Frontal cortex (tissue), 4 donors: ENCODE measurements at places on chromosomes 1 and 21. TPM values are rescaled to one million over a fixed set of nuclear protein-coding genes. Genes with fewer than 3 reads are reported as not detected.

DNA sequence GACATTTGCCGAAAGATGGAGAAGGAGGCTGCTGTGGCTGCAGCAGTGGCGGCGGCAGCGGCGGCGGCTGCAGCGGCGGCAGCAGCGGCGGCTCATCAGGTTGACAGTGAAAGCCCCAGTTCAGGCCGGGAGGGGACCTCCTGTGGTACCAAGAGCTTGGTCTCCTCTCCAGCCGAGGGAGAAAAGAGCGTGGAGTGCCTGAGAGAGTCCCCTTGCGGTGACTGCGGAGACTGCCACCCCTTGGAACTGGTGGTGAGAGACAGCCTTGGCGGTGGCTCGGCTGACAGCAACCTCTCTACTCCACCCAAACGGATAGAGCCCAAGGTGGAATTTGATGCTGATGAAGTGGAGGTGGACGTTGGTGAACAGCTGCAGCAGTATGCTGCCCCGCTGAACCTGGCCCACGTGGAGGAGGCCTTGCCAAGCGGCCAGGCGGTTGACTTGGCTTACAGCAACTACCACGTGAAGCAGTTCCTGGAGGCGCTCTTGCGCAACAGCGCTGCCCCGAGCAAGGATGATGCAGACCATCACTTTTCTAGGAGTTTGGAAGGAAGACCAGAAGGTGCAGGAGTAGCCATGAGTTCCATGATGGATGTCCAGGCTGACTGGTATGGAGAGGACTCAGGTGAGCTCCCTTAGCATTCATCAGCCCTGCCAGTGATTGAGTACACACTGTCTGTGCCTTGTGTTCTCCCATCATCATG, 6.3 kb downstream of the ZBTB8B start:
- DNase-seq = no peak

- no peak for DNase-seq
These were observed 4.8 kb downstream of the FAM131C start for GRCh38 chr1:16068356-16069270.

DNA sequence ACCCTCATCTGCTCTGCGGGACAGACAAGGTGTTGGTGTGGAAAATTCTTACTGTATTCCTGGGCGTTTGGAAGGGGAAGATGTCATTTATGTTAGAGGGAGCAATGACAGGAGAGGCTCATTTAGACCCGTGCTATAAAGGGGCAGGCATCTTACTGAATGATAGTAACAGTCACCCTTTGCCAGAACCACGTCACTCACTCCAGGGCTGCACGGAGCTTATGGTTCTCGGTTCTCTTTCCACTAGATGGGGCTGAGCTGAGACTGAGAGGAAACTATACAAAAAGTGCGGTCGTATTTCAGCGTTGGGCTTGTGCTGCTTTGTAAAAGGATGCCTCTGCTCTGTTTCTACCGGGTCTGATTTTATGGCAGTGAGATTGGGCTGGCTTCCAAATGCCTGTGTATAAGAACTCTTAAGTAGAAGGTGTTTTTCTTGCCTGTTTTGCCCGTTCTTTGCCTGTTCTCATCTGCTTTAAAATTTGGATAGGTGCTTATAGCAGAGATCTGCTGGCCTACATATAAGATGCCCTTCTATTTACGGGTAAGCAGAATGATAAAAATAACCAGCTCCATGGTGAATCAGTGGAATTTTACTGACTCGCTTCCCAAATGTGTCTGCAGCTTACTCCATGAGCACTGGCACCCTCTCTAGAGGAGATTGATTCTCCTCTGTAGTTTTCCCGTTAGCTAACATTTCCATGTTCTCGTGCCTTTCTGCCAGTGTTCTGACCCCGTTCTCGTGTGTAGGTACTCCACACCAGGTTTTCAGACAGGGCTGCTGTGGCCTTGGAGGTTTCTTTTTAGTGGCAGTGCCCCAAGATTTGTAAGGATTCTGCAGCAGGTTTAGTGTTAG, 55.9 kb downstream of the MRPS6 start:
- no peak for DNase-seq

Gene MAST2
- 45.2 TPM for total RNA-seq

DNA sequence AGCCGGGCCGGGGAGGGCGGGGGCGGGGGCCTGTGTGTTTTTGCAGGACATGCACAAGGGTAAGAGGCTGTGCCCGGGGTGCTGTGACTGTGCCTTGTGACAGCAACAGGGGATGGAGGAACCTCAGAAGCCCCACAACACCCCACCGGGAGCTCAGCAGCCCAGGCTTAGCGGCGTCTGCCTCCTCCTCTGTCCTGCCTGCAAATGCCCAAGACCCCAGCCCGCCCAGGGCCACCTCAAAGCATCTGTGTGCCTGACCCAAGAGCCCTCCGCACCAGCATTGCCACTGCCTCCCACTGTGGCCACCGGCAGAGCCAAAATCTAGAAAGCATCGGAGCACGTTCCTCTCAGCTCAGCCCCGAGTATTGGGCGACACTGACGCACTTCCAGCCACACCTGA, 2.7 kb upstream of the ACTRT2 start:
- no peak for DNase-seq

Gene C1orf226
- 0.82 TPM for total RNA-seq
